ENCODE measurements at places on chromosomes 7 and 10.

DNA sequence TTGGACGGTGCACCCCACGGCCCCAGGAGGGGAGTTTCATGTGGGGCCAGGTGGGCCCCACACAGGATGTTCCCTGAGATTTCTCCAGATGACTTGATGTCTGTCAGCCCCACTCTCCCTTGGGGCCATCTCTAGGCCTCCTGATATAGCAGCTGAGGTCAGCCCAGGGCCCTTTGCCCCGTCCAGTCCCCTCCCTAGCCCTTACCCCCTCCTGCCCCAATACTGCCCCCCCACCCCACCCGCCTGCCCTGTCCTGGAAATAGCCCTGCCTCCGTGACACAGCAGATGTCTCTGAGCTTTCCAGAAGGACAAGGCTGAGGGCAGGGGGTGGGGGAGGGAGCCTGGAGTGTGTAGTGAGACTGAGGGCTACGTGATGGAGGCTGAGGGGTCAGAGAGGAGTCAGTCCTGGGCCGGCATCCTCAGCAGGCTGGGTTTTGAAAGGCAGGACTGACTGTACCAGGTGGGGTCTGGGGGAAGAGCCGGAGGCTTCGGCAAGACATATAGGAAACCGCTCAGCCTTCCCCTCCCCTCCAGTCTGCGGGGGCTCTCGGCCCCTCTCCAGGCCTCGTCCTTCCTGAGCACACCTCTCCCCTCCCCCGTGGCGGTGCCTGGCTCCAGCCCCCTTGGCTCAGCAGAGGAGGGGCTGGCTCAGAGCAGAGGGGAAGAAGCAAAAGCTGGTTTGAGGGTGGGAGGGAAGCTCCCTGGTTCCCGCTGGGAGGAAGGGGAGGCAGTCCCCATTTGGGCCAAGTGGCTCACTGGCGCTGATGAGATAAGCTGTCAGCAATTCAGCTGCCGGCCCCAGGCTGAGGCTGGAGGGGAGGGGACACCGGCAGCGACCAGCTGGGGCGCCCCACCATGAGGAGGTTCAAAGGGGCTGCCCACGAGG is 2.0 kb downstream of the FLNC start:
- no peak for DNase-seq

- DNase-seq = no peak
Measured at GRCh38 chr10:124090601-124091209, 2.7 kb downstream of the CHST15 start.

- no peak for DNase-seq
Measured at GRCh38 chr10:93090619-93091018, 16.9 kb downstream of the CYP26A1 start.

DNA sequence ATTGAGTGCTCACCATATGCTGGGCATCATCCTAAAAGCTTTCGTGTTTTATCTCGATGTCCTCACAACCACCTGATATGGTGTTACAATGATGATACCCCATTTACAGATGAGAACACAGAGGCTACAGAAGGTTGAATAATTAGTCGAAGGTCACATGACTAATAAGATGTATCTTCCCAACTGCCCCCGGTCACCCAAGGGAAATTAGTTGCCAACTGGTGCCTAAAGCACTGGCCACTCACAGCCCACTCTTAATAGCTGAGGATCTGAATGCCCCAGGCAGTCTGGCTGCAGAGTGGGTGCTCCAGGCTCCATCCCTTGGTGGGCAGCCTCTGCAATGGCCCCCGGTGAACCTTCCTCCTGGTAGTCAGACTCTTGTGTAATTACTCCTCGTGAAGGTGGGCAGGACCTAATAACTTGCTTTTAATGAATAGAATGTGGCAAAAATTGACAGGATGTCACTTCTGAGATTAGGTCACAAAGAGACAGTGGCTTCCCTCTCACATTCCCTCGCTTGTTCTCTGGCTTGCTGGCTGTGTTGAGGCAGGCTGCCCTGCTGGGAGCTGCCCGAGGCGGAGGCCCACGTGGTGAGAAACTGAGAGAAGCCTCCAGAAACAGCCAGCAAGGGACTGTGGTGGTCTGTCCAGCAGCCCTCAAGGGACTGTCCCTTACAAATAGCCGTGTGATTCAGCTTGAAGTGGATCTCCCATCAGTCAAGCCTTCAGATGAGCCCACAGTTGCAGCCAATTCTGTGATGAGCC is 109.4 kb downstream of the ARHGAP22 start:
- no peak for DNase-seq

GRCh38 chr10:66877361-66877760 is 48.5 kb upstream of the LRRTM3 start:
- no peak for DNase-seq

- peak; percentile 99 for DNase-seq
Measured at GRCh38 chr7:117098457-117098856, 145.2 kb downstream of the ST7 start.
